ENCODE measurements at places on chromosomes 7 and 10. TPM values are rescaled to one million over a fixed set of nuclear protein-coding genes. Genes with fewer than 3 reads are reported as not detected.
A peak's percentile ranks its signal among the peaks of the same experiment; 100 is the strongest.

DNA sequence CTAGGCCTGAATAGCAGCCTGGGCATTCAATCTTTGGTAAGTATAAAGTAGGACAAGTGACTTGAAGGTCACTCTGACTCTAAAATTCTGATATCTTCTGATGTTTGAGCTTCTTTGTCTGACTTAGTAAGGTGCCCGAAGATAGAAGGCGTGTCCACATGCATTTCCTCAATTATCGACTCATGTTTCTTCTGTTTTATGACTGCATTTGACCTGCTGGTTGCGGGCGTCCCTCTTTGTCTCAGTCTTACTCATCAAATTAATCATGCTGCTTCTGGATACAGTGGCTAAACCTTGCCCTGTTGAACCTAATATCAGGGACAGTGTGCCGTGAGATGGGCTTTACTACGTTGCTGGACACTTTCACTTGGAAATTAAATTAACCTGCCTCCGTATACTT is 534.1 kb downstream of the SDK1 start:
- DNase-seq = no peak

DNA sequence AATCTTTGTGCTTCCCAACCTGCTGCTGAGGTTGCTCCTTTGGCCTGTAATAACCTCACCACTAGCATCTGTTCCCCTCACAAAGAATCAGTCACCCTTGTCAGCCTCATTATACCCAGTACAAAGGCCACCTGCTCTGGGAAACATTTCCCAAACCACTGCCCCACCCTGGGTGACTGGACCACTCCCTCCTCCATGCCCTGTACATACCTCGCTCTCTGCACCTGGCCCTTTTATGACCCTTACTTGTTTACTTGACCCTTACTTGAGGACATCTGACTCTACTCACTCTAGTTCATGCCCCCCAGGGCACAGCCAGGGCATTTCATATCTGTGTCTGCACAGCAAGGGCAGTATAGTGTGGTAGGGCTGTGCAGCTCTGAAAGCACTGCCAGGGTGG is 21.4 kb upstream of the AOC1 start:
- DNase-seq = no peak

GRCh38 chr10:62183442-62183841 is 85.2 kb downstream of the RTKN2 start:
- no peak for DNase-seq

DNA sequence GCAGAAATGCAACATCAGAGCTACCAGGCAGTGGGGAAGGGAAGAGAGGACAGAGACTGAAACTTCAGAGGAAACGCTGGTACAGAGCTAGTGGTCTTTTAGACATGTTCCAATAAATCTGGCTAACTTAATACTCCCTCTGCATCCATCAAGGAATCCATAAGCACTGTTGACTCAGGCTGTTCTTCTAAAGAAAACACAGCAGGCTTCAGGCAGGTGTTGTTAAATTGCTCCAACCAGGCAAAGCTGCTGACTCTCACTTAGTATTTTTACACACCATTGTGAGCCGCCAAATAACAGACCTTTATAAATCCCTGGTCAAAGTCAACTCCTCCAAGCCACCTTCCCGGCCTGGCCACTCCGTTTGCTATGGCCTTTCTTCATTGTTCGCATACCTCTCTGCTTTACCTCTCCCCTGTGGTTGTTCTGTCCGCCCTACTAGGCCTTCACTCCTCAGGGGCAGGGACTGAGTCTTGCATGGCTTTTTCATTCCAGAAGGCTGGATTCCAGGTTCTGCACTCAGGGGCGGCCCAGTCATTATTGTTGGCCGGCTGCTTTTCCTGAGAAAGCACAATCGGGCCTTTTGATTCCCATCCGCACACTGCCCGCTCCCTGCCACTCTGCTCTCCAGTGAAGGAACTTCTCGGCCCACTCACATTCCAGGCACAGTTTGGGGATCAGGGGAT is 18.4 kb downstream of the CREB3L2 start:
- peak; percentile 49 for DNase-seq

DNA sequence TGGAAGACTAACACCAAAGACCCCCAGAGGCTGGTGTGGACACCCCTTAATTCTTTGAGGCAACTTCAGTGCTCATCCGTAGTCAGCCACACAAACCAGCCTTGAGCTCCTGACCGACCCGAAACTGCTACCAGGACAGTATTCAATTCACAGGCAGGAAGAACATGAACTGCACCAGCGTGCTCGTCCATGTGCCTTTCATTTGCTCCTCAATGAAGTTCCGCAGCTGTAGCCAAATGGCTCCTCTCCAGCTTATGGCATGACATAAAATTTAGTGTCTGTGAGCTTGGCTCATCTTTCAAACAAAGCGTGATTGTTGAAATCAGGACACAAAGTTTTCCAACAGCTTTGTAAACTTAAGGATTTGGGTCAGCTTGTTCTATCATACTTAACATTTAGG is 144.1 kb upstream of the FAM171A1 start:
- peak; percentile 93 for DNase-seq

DNA sequence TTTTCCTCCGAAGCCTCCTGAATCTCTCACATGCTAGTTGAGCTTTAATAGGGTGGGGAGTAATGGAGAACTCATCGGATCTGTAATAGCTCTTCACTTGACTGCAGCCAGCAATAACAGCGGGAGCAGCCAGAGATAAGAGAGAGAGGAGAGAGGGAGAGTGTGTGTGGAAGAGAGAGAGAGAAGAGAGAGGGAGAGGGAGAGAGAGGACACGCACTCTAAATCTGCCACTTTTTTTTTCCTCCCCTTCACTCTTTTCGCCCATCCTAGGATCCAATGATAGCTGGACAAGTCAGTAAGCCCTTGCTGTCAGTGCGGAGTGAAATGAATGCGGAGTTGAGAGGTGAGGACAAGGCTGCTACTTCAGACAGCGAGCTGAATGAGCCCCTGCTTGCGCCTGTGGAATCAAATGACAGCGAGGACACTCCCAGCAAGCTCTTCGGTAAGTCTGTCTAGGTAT is 107.9 kb downstream of the POU6F2 start:
- no peak for DNase-seq

DNA sequence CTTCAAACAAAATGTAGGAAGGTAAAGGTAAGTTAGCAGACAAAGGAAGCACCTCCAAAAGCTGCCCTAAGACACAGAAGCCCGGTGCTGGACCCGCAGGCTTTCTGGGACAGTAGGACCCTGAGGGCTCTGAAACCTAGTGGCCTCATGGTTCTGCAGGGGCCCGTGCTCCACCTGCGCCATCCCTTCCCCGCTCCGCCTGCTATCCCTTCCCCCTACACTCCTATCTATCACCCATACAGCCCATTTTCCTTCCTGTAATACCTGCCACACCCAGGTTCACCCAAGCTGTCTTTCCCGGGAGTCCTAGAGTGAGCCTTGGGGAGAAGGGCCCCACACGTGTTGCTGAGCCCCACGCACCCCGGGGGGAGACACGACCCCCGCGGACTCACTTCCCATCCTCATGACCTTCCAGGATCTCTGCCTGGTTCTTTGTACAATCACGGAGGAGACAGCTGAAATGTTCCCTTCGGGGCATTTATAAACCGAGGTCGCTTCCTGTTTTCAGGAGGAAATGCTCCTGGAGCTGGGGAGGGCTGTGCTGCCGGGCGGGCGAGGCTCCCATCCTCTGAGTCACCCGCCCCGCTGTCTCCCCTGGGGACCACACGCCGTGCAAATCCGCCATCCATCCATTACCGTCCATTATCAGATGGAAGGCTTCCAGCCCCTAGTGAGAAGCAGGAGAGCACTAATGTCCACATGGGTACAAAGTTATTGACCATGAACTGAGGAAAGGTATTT is 251.7 kb upstream of the PITRM1 start:
- DNase-seq = peak; percentile 91

DNA sequence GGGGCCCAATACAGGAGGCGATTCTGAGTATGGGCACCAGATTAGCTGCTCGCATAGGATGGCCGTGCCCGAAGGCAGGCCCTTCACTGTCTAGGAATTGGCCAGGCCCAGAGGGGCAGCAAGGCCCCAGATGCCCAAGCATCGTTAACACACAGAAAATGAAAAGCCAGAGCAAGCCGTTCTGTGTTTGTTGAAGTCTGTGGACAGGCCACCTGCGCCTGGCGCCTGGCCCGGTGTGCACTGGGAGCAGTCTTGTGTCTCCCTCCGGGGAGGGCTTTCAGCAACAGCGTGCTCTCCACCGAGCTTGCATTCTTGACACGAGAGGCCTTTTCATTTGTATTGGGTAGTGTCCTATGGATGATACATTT is 34.5 kb upstream of the TTYH3 start:
- no peak for DNase-seq

- DNase-seq = no peak
These were observed 13.1 kb downstream of the BLVRA start for GRCh38 chr7:43771573-43771972.

- no peak for DNase-seq
These were observed 5.0 kb upstream of the TSPAN15 start for GRCh38 chr10:69446229-69446628.

GRCh38 chr7:36278069-36278619 is 111.5 kb upstream of the ANLN start:
- DNase-seq = no peak

DNA sequence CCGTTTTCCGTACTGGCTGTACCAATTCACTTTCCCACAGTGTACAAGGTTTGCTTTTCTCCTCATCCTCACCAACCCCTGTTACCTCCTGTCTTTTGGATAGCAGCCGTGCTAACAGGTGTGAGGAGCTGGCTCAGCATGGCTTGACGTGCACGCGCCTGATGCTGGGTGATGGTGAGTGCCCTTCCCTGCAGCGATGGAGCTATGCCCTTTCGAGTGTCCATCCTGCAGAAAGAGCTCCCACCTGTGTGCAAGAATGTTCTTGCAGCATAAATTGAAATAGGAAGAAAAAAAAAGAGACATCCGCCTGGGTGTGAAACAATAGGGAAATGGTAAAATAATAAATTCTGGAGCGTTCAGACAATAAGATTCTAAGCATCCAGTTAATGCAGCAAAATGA is 9.5 kb upstream of the UBE3C start:
- no peak for DNase-seq

GRCh38 chr7:105841866-105842265 is 34.5 kb downstream of the ATXN7L1 start:
- DNase-seq = no peak

GRCh38 chr10:2964632-2965296 is 102.6 kb upstream of the PFKP start:
- DNase-seq = peak; percentile 10

- DNase-seq = no peak
These were observed 46.8 kb downstream of the DLG5 start for GRCh38 chr10:77879710-77880109.

GRCh38 chr10:43256531-43257346 is 10.1 kb downstream of the RASGEF1A start:
- no peak for DNase-seq

GRCh38 chr10:67402620-67403019 is 293.4 kb downstream of the CTNNA3 start:
- no peak for DNase-seq

- DNase-seq = no peak
These were observed 14.9 kb upstream of the PLEKHA1 start for GRCh38 chr10:122359621-122360020.

GRCh38 chr7:81209059-81209458 is 290.2 kb upstream of the SEMA3C start:
- DNase-seq = no peak

- peak; percentile 75 for DNase-seq
These were observed 54.8 kb upstream of the AGBL3 start for GRCh38 chr7:134931487-134931886.

GRCh38 chr10:88041243-88042159 is 178.1 kb downstream of the PTEN start:
- no peak for DNase-seq

GRCh38 chr10:127153181-127153580 is 43.2 kb downstream of the INSYN2A start:
- peak; percentile 32 for DNase-seq

DNA sequence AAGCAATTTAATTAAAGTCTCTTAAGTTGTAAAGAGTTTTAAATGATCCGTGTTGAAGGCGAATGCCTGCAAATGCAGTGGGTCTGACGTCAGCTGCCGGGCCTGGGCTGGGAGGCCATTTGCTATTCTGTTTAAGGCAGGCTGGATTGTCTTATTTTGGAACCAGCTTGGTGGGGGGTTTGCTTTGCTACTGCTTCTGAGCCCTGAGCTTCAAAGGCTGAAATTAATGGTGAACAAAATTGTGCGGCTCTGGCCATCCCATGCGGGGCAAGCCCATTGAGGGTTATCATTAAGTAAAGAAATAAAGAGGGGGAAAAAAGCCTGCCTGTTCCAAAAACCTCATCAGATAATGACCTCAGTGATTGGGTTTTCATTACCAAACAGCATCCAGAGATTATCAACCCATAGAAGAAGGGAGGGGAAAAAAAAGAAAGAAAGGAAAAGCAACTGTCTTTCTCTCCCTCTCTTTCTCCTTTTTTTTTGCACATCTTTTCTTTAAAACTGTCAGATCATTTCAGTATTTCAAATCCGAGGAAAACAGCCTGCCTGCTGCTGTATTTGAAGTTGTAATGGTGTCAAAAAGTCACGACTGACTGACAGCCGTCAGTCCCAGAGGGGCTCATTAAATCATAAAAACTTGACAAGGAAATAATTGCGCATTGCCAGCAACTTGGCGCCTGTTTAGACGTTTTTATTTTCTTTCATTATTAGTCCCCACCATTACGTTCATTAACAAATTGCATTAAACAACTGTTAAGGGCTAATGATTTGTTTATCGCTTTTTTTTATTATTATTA is 131.9 kb upstream of the TCF7L2 start:
- no peak for DNase-seq

GRCh38 chr10:28822719-28823464 is 145.6 kb downstream of the BAMBI start:
- DNase-seq = no peak

DNA sequence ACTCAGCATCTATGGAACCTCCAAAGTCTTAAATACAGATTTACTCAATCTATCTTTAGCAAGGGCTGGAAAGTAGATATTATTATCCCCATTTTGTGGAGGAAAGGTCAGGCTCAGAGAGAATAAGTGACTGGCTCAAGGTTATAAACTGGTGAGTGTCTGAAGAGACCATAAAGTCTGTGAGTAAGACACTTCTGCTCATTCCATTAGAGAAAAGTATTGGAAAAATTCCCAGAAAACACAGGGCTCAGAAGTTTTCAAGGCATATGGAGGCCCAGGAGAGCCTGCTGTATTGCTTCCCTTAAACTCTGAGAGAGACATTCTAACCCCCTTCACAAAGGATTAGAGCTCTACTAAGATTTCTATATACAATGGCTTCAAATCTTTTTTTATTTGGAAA is 134.8 kb downstream of the PCDH15 start:
- no peak for DNase-seq

The TCTN3 gene
- 39.9 TPM for total RNA-seq

The ADAM8 gene
- total RNA-seq = 0.40 TPM

The TDRD1 gene
- not detected for total RNA-seq

The WEE2 gene
- under 0.01 TPM for total RNA-seq

The SPDYE6 gene
- not detected for total RNA-seq

The IKZF1 gene
- under 0.01 TPM for total RNA-seq

The GARIN1A gene
- total RNA-seq = 0.20 TPM

The HOXA4 gene
- 0.22 TPM for total RNA-seq

The INPP5F gene
- total RNA-seq = 8.1 TPM

The AZGP1 gene
- total RNA-seq = not detected

The ZNF800 gene
- 9.9 TPM for total RNA-seq

The PKD1L1 gene
- 0.20 TPM for total RNA-seq

The NODAL gene
- not detected for total RNA-seq

The LRRC61 gene
- total RNA-seq = 5.8 TPM

The CCL26 gene
- not detected for total RNA-seq

The HERC4 gene
- total RNA-seq = 35.1 TPM

The PDE1C gene
- under 0.01 TPM for total RNA-seq

The CUBN gene
- 4.2 TPM for total RNA-seq
